ENCODE measurements at places on chromosomes 11 and 22. TPM values are rescaled to one million over a fixed set of nuclear protein-coding genes. Genes with fewer than 3 reads are reported as not detected.

- DNase-seq = no peak
Observed at GRCh38 chr22:28021998-28022660, 103.1 kb upstream of the PITPNB start.

DNA sequence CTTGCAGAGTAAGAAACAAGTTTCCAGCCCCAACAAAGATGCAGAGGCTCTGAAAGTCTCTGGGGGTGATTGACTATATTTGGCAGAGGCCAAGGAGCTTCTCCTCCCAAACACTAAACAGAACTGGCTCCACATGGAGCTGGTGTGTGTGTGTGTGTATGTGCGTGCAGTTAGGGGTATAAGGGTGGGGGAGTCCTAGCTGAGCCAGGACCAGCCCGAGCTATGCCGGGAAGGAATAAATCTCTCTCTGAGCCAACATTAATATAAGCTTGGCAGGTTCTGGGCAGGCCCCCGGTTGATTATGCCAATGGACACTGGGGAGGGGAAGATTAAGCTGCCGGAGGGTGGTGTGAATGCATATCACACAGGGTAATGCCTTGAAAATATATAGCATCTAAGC lies 324.2 kb downstream of the MIAT start:
- DNase-seq = no peak

GRCh38 chr22:23696326-23696851 lies 5.6 kb downstream of the RGL4 start:
- peak; percentile 56 for DNase-seq

Gene NLRP14
- under 0.01 TPM for total RNA-seq

Gene COA4
- 78.0 TPM for total RNA-seq
